NCI-H1417 (cell line): ENCODE measurements at places on chromosomes 16 and 17.

GRCh38 chr17:78294776-78295175 lies 63.3 kb downstream of the TMEM235 start:
- DNase-seq = no peak

DNA sequence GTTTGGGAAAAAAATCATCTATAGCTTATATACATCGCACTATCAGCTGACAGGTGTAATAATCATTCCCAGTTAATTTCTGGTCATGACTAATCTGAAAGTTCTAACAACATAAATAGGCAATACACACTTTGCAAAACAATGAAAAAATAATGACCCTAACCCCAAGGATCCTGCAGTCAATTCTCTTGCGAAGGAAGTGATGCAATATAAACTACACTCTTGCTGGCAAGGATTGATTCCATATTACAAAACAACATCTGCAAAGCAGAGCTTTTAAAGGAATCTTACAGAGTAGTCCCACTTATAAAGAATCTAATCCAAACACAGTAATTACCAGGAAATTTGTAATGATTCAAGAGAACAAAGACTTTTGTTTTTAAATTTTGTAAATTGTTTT lies 73.4 kb downstream of the MYO1D start:
- DNase-seq = no peak

DNA sequence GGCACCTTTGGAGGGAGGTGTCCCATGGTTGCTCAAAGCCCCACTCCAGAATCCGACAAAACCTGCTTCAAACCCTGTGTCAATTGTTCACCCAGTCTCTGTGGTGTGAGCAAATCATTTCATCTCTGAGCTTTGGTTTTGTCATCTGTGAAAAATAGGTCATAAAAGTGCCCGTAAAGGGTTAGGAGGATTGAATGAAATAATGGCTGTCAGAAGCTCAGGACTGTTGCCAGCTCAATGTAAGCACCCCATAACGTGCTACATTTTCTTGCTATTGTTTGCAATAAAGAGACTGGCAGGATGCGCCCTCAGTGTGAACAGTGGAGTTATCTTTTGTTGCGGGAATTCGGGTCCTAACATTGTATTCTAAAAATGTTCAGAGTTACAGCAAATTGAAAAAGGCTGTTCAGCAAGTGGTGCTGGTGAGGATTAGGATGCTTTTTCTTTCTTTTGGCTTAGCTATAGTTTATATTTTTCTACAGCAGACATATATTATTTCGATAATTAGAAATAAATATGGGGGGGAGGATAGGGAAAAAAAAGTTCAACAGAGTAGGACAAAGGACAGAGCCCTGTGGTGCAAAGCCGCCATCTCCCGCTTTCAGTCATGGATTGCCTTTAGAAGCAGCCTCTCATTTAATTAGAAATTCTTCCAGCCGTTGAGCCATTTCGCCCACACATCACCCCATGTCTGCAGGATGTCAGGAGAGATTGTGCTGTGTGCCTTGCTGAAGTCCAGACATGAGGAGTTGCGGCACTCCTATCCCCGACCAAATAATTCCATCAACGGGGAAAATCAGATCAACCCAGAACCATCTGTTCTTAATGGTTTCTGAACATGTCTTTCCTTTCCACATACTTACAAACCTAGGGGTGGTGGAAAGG lies 20.9 kb upstream of the PYY start:
- DNase-seq = no peak

- no peak for DNase-seq
Observed at GRCh38 chr16:85274924-85275323, 162.7 kb upstream of the CIBAR2 start.

DNA sequence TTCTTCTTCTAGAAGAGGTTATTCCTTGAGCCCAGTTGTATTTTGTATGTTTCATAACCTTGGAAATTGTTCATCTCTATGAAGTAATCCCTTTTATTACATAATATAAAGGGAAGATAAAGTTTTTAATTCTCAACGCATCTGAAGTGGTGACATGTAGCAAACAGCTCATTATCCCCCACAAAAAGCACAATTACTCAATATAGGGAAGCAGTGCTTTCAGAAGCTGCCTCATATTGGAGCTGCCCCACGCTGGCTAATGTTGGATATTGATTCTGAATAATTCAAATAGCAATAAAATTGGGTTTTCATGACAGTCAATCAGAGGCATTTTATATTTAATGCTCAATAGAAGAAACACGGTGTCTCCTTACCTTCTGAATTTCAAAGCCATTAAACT lies 604.3 kb upstream of the RBFOX1 start:
- no peak for DNase-seq

- DNase-seq = peak; percentile 95
Observed at GRCh38 chr17:7889166-7889955, 772 bp downstream of the CHD3 start.

GRCh38 chr16:1297018-1297696 lies 12.3 kb upstream of the UBE2I start:
- no peak for DNase-seq

GRCh38 chr16:66925322-66925840 lies at the start of gene RRAD:
Gene RRAD, minus strand, starts transcription at chr16:66925535. Its CDS starts 356 bp downstream, at chr16:66925179.
- no peak for DNase-seq

GRCh38 chr17:72886622-72887021 lies 205.9 kb downstream of the SLC39A11 start:
- no peak for DNase-seq

GRCh38 chr16:9542165-9542755 lies 450.8 kb downstream of the HAPSTR1 start:
- no peak for DNase-seq

DNA sequence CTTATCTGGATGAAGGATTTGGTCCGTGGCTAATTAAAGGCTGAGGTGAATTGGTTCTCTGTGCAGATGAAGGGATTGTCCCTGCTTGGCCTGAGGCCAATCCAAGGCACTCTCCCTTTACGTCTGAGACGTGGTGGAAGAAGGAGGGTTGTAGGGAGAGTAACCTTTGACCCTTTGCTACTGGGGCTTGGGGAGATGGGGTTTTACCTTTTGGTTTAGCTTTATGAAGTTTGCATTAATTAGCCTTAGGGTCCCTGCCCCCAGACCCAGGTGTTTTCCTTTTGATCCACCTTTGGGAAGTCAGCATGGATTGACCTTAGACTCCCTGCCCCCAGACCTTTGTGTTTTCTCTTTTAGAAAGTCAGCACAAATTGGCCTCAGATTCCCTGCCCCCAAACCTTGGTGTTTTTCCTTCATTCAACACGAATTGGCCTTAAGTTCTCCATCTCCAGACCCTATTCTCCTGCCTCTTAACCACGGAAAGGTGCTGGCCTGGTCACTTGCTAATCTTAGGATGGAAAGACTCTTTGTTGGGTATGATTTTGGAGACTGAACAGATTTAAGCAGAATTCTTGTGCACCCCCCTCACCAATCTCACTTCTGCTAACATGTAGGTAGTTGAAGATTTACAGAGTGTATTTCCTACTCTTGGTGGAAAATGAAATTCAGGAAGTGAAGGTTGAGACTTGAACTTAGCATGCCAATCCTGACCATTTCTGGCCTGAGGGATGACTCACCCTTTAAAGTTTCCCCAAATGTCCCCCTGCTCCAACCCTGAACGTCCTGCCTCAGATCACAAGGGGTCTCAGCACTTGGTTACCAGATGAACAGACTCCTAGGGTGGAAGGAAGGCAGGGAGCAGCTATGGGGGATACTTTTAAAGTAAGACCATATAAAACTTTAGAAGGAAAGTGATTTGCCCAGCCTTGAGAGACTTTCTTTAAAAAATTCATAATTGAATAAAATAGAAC lies 23.1 kb upstream of the MMD start:
- no peak for DNase-seq

GRCh38 chr17:65297384-65297783 lies 160.2 kb downstream of the RGS9 start:
- no peak for DNase-seq

DNA sequence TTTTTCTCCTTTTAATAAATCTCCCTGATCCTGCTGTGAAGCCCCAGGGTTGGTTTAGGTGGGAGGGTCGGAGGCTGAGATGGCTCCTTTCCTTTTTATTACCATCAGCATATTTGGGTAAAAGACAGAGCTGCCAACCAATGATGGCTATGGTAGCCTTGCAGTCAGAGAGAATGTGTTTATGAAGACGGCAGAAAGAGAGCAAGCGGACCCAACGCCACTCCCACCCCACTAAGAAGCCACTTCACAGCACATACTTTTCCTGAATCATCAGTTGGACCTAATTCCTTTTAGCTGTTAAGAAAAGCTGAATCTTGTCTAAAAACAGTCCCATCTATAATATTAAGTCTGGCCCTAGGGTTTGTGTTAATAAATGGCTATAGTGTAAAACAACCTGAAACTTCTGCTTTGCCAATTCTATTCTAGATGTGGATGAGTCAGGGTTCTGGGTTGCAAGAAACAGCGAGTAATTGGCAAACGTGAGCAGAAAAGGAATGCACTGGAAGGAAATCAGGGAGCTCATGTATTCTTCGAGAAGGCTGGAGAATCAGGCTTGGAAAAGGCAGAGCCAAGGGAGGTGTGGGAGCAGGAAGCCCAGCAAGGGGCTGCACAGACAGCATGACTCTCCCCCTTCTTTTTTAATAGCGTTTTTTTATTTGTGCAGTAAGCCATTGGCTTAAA lies 34.0 kb upstream of the PRKCA start:
- DNase-seq = no peak

- DNase-seq = no peak
Observed at GRCh38 chr17:75514299-75514918, 928 bp downstream of the CASKIN2 start.

DNA sequence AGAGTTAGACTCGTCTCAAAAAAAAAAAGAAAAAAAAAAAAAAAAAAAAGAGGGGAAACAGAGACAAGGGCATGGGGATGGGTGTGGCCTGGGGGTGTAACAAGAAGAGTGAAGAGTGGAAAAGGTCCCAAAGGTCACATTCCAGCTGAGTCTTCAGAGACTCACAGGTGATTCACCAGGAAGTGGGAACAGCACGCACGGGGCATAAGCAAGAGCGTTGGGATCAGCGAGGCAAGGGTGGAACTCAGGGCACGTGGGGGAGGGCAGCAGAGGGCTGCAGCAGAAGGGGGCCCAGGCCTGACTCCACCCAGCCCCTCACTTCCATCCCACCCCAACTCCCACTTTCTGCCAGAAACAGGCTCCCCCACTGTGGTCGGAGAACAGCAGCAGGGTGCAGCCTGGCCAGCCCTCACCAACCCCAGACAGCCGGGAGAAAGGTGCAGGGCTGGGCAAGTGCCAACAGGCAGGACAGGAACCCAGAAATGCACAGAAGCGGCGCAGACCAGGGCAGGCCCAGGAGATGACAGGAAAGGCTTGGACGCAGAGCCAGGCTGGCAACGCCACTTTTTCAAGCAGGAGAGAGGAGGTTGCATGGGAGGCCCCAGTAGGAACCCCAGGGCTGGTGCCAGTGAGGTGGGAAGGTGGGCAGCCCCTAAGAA lies 3.3 kb downstream of the MEAK7 start:
- DNase-seq = no peak

DNA sequence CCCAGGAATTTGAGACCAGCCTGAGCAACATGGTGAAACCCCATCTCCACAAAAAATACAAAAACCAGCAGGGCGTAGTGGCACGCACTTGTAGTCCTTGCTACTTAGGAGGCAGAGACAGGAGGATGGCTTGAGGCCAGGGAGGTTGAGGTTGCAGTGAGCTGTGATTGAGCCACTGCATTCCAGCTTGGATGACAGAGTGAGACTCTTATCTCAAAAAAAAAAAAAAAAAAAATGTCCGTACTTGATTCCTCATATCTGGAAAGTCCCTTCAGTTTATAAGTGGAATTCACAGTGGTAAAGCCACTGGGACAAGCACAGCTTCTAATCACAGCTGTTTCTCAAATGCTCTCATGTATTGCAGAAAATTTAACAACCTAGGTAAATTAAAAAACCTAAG lies 78.6 kb upstream of the CREBBP start:
- DNase-seq = no peak

DNA sequence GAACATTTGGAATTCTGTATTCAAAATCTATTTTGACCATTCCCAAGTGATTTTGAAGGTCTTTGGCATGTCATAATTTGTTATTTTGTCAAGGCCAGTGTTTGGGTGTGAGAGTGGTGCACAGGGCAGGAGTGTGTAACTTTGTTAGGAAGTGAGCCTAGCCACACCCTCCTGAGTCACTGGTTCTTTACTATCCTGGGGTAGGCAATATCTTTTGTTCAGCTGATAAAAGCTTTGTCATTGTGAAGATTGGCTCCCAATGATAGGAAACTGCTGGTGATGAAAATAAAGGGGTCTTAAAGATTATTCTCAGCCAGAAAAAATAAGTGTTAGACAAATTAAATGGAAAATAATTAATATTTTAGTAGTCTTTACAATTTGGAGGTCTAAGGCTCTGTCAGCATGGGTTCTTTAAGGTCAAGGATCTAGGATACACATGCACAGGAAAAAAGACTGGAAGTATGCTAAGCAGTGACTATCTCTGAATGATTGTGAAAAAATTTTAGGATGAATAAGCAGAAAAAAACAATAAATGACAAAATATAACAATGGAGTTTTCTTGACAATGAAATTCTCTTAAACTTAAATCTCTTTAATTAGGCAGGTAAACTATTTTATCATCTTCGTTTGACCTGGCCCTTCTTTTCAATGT lies 5.1 kb downstream of the UBN1 start:
- DNase-seq = no peak

GRCh38 chr16:87570938-87571867 lies 31.1 kb upstream of the JPH3 start:
- peak; percentile 14 for DNase-seq

DNA sequence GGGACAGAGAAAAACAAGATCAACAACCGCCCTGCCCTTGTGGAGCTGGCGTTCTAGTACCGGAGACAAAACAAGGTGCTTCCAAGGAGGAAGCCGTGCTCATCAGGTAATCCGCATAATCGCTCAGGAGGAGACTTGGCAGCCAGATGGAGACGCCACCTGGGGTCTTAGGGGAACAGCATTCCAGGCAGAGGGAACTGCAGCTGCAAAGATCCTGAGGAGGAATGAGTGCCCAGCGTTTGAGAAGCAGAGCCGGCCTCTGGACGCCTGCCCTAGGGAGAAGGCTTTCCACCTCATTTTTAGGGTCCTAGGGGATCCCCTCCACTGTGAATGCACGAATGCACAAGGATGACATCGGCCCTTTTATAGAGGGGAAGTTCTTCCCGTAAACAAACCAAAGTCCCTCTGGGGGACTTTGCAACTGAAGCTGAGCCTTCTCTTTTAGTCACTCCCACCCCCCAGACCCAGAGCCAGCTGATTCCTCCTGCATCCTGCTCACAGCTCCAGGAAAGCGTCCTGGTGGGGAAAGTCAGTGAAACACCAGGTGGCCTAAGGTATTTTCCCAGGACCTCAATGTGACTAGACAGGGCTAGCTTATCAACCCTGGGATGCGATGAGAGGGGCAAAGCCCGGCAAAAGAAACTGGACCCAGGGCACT lies 13.2 kb upstream of the MPRIP start:
- no peak for DNase-seq
